ENCODE measurements at places on chromosomes 1 and 21.

DNA sequence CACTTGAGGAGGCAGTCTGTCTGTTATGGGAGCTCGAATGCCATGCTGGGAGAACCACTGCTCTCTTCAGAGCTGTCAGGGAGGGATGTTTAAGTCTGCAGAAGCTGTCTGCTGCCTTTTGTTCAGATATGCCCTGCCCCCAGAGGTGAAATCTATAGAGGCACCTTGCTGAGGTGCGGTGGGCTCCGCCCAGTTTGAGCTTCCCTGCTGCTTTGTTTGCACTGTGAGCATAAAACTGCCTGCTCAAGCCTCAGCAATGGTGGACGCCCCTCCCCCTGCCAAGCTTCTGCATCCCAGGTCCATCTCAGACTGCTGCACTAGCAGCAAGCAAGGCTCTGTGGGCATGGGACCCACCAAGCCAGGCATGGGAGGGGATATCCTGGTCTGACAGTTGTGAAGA is 247.5 kb downstream of the LMX1A start:
- DNase-seq, result no peak

- DNase-seq, result no peak
Measured at GRCh38 chr1:55669293-55669692, 454.1 kb upstream of the USP24 start.

GRCh38 chr21:34693192-34693810 is 24.5 kb downstream of the CLIC6 start:
- no peak for DNase-seq

- no peak for DNase-seq
Measured at GRCh38 chr1:239243006-239243405, 143.4 kb upstream of the CHRM3 start.

DNA sequence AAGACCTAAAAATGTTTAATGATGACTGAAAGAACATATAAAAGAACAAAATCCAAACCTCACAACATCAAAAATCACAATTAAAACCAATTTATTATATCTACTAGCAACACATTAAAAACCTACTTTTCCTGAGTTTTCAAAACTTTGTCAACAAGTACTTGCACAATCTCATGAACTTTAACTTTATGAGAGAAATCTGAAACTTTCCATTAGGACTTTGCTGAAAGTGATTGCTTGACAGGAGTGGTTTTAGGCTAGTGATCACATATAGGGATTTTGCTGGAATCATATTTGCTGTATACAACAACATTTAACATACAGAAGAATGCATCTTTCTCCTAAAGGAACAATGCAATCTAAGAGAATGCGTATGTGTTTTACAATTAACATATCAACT is 13.2 kb downstream of the HNRNPR start:
- DNase-seq, result no peak

DNA sequence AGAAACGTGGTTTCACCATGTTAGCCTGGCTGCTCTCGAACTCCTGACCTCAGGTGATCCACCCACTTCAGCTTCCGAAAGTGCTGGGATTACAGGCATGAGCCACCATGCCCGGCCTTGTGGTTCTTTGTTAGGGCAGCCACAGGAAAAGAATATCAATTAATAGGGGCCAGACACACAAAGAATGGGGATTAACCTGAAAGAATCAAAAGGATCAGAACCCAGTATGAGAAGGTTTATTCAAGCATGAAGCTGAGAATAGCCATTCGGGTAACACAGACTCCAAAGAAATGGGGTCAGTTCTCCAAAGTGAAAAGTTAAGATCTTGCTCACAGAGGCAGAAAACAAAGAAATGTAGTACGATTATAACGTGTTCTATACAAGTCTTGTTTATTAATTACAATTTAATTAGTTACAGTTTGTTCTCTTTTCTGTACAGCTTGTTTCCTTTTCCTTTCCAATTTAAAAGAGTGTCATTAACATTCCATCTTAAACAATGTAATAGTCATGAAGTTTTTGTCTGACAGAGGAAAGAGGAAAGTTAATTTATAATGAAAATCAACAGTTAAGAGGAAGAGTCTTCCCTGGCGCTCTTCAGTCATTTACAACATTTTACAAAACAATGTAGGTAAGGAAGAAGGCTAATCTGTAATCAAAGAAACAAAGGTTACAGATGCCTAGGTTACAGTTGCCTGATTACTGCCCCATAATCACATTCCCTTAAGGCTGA is 51.3 kb upstream of the SLC45A1 start:
- DNase-seq, result no peak

GRCh38 chr1:75520862-75521475 is 89.9 kb downstream of the SLC44A5 start:
- DNase-seq, result no peak

DNA sequence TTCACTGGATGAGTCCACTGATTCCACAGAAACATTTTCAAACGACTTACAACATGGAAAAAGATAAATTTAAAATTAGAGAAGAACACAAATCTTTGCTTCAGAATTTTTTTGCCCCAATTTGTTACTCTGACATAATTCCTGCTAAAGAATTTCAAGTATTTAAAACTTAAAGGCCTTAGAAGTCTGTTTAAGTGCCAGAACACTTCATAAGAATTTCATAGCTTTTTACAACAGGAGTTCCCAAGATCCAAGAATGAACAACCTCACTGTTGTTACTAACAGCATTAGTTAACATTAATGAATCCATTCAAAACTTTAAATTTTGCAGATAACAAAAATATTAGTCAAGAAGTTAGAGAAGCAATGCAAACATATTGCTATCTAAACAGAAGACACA is 31.7 kb downstream of the ARHGAP29 start:
- no peak for DNase-seq

DNA sequence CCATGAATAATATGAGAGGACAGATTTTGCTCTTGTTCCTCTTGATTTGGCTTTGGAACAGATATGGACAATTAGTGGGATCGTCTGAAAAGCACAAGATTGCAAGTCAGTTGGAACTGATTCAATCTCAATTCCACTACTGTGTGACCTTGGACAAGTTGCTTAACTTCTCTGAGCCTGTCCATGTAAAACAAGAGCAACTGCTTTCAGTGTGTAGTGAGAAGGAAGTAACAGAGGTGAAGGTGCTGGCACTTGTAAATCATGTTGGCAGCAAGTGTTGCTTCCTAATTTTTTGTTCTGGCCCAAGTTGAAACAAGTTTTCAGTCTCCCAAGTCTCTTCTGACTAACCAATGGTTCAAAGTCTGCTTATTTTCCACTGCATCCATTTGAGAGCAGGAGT is 15.3 kb downstream of the INKA2 start:
- no peak for DNase-seq

- DNase-seq, result no peak
Measured at GRCh38 chr1:39204441-39205081, at the start of gene MACF1. TSS of gene MACF1 (plus strand) at chr1:39204695. CDS start at chr1:39205023, 328 bp downstream.

GRCh38 chr21:44967082-44968047 is 27.5 kb downstream of the SLX9 start:
- no peak for DNase-seq

GRCh38 chr1:211698161-211699026 is 23.0 kb upstream of the NEK2 start:
- peak; percentile 57 for DNase-seq

DNA sequence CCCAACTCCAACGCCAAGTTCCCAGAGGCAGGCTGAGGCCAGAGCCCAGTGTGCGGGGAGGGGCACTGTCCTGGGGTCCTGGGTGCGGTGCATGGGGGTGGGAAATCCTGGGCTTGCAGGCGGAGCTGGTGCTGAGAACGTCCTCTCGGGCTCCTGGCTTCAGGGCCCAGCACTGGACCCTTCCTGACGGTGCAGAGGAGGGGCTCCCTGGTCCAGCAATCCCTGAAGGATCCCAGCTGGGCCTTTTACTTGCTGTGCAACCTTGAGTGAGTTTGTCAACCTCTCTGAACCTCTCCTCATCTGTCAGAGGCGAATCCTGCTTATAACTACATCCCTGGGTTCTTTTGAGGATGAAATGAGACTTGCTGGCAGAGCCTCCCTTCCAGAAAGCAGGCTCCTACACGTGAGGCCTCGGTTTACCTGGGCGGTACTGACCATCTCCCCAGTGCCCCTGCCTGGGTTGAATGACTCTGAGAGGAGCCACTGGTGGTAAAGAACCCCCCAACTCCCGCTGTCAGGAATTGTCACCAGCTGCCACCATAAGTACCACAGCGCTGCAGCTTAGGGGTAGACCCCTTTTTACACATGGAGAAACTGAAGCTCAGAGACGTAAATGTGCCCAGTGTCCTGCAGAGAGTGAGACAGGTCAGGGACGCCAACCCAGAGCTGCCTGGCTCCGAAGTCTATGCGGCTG is 77.3 kb downstream of the DHRS3 start:
- DNase-seq, result no peak

- no peak for DNase-seq
Measured at GRCh38 chr1:79110749-79111148, 104.2 kb upstream of the ADGRL4 start.

DNA sequence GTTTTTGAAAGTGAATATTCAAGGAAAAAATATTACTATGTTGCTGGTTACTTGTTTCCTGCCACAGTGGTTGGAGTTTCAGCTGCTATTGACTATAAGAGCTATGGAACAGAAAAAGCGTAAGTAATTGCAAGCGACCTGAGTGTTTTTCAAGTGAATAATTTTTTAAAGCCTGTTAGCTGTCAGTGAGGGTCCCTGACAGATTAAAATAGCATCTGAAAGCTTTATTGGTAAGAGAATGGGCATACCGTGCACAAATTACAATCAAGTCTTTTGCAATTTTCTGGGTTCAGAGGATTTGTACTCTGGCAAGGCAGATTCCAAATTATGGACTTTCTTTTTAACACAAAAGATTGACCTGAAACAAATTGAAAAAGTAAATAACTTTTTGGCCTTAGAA is 169.7 kb downstream of the ADGRL2 start:
- DNase-seq, result no peak

DNA sequence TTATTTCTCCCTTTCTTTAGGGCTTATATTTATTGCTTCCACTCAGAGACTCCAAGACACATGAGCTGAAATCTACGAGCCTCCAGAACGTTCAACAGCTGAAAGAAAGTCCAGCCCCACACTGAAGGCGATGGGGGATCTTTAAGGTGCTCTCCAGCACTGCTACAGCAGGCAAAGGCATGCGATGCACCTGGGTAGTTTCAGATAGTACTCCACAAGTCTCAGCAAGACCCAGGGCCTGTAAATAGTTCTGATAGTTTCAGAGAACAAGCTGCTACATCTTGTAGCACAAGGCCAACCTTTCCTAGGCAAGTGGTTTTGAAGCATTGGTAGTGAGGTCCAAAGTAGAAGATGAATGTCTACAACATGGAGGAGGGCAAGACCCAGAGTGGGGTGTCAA is 2.2 kb upstream of the HSD3B1 start:
- no peak for DNase-seq

- DNase-seq, result no peak
Measured at GRCh38 chr21:25995278-25995677, 175.3 kb downstream of the APP start.

- no peak for DNase-seq
Measured at GRCh38 chr1:39270368-39270767, 65.9 kb downstream of the MACF1 start.

- DNase-seq, result no peak
Measured at GRCh38 chr1:221397606-221398005, 344.3 kb downstream of the DUSP10 start.

DNA sequence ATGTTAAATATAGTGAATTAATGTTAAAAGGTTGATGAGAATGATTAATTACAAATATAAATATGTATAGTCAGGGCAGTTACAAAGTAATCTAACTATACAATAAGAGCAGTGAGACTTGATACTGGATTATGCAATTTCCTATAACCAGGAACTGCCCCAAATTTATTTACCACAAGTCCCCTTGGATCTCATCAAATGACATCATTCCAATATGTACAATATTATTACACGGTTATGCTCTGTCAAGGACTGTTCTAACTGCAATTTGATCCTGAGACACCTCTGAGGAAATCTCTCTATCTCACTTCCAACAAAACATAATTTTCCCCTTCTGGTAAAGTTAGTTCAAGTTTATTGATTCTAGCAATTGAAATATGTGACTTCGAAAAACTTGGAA is 917.6 kb downstream of the NCAM2 start:
- DNase-seq, result no peak

DNA sequence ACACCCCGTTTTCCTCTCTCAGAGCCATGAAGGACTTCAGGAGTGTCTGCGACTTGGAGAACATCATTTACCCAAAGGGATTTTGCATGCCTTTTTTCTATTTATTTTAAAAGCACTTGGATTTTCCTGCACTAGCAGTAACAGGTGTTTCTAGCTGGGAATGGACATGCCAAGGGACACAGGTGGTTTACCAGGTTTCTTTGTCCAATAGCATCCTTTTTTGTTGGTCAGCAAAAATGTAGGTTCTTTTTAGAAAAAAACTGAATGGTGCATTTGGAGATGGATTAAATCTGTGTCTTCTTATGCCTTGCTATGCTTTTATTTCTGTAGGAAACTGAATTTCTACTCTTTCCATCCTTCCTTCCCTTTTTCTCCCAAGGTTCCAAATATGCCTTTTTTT is 132.8 kb upstream of the COL6A1 start:
- no peak for DNase-seq

DNA sequence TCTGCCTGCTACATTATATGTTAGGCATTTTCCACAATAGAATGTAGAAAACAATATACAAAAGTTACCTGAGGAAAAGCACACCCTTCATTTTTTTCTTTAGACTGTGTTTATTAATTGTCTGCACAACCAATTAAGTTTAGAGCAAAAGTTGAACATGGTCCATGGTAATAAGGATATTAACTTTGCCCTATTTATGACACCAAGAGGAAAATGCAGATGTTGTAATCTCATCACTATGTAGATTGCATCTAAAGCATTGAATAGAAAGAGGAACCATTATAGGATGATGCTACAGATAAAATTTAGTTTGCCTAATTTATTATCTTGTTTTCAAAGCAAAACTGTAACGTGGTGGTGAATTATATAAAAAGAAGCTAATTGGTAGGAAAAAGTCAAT is 59.7 kb upstream of the IGSF5 start:
- DNase-seq, result no peak

DNA sequence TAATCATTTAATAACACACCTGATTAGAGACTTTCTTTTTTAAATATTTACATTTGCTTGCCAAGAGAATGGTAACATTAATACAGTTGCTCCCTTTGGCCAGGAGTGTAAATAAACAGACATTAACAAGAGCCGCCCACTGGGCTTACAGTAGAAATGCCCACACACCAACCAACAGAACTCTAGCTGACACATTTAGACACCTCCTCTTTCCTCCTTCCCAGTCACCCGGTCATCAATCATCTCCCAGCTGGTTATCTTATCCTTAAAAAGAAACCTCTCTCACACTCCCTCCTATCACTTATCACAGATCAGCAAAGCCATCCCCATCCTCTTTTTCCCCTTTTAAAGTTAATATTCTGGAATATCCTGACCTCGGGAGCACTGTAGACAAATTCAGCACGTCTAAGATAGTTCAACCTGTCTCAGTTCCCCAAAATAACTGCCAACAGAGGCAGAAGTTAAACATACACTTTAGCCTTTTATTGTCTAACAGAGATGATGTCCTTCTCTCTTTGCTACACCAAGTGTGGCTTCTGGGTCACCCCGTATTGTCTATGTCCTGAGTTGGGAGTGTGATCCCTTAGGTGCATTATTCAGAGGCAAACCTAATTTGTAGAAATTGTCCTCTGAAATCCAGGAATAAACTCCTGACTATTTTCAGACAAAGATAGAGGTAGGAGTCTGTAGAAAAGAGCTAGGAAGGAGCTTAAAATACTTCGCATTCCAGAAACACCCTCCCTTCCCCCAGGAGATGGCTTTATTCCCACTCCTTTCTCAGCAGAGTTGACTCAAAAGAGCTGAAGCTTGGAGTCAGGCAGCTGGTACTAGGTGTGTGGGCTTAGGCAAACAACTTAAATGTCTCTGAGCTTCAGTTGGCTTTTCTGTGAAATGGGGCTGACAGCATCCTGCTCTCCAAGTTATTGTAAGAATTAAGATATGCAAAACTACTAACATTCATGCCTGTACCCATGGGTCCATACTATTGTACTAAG is 8.8 kb downstream of the MYCL start:
- no peak for DNase-seq
